ENCODE measurements at places on chromosomes 13 and 19. TPM values are rescaled to one million over a fixed set of nuclear protein-coding genes. Genes with fewer than 3 reads are reported as not detected.

DNA sequence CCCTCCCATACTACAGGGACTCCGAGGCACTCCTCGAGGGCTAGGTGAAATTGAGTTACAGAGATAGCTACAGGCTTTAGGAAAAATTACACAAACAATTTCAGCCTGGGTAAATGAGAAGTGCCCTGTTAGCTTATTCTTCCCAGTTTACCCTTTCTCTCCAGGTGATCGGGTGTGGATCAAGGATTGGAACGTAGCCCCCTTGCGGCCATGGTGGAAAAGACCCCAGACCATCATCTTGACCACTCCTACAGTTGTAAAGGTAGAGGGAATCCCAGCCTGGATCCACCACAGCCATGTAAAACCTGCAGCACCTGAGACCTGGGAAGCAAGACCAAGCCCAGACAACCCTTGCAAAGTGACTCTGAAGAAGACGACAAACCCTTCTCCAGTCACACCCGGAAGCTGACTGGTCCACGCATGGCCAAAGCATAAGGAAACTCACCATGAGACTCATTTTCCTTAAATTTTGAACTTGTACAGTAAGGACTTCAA, 600.6 kb downstream of the UQCRFS1 start:
- H3K4me1 ChIP-seq = no peaks in the 10 kb centered on the region
- DNase-seq = no peak
- no peaks in the 10 kb centered on the region for H3K36me3 ChIP-seq
- no peak overlapping the region for H3K4me3 ChIP-seq
- no peak overlapping the region for H3K27ac ChIP-seq

Gene CPB2
- not detected for total RNA-seq

GRCh38 chr19:38514812-38515633, 81.5 kb downstream of the RYR1 start:
- no peak overlapping the region for H3K4me3 ChIP-seq
- no peaks in the 10 kb centered on the region for H3K4me1 ChIP-seq
- H3K27me3 ChIP-seq = no peaks in the 10 kb centered on the region
- DNase-seq = peak; percentile 49

Gene KIR2DL3
- total RNA-seq = 0.28 TPM

Gene CCDC169
- 3.7 TPM for total RNA-seq

- DNase-seq = no peak
- peaks cover 16% of the 10 kb centered on the region for H3K4me1 ChIP-seq
- no peaks in the 10 kb centered on the region for H3K36me3 ChIP-seq
- no peak overlapping the region for H3K27ac ChIP-seq
These were observed 151.0 kb downstream of the DLEU7 start for GRCh38 chr13:50692396-50692915.

- no peaks in the 10 kb centered on the region for H3K4me1 ChIP-seq
- DNase-seq = no peak
- no peaks in the 10 kb centered on the region for H3K36me3 ChIP-seq
- no peaks in the 10 kb centered on the region for H3K27me3 ChIP-seq
- H3K27ac ChIP-seq = no peak overlapping the region
These were observed 575.2 kb downstream of the DACH1 start for GRCh38 chr13:71291842-71292146.

- no peaks in the 10 kb centered on the region for H3K27me3 ChIP-seq
- DNase-seq = no peak
- H3K27ac ChIP-seq = no peak overlapping the region
- no peaks in the 10 kb centered on the region for H3K4me1 ChIP-seq
- no peak overlapping the region for H3K4me3 ChIP-seq
These were observed 222.6 kb downstream of the TM9SF2 start for GRCh38 chr13:99723878-99724277.

DNA sequence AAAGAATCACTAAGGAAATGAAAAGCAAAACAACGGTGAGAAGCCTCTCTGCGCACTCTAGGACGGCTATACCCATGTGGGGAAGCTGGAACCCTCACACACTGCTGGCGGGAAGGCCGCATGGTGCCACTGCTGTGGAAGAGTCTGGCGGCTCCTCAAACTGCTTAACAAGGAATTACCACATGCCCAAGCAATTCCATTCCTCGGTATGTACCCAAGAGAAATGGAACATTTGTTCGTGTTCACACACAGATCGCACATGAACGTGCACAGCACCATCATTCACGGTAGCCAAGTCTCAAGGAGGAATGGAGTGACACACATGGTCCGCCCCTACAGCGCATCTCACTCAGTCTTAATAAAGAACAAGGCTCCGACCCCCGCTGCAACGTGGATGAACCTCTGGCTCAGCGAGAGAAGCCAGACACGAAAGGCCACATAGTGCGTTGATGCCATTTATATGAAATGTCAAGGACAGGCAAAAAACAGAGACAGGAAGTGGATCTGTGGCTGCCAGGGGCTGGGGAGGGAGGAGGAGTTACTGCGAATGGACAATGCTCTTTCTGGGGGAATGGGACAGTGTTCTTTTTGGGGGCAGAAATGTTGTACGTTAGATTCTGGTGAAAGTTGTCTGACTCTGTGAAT, 7.6 kb downstream of the CAPS start:
- H3K27ac ChIP-seq = peak overlapping the region; percentile 70
- DNase-seq = peak; percentile 79
- H3K4me1 ChIP-seq = peaks cover 17% of the 10 kb centered on the region
- no peak overlapping the region for H3K4me3 ChIP-seq
- H3K36me3 ChIP-seq = no peaks in the 10 kb centered on the region
- H3K27me3 ChIP-seq = no peaks in the 10 kb centered on the region

DNA sequence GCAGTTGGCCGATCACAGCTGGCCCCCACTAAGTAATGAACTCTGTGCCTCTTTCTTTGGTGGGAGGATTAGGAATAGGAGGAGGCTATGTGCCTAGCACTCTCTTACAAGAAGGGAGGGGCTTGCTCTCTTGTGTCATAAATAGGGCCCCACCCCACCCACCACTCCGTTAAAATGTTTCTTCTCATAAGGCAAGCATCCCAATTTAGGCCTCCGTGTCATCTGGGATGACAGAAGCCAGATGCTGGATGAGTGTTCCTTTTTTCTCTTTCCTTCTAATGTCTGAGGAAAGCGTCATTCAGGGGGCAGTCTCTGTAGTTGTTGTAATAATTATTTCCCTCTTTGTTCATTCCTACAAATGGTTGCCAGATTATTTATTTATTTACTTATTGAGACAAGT, at the start of gene LIPE:
Gene LIPE (minus strand): TSS at position 76 of the 400 bp plus-strand sequence. CDS start 239 bp downstream, outside the sequence.
- peak within 1 kb of the TSS; percentile 21 for H3K27ac ChIP-seq
- no peaks in the 10 kb centered on the region for H3K27me3 ChIP-seq
- no peak within 1 kb of the TSS for H3K4me3 ChIP-seq
- peaks cover 15% of the 10 kb centered on the region for H3K4me1 ChIP-seq
- H3K36me3 ChIP-seq = no peaks in the 10 kb centered on the region

DNA sequence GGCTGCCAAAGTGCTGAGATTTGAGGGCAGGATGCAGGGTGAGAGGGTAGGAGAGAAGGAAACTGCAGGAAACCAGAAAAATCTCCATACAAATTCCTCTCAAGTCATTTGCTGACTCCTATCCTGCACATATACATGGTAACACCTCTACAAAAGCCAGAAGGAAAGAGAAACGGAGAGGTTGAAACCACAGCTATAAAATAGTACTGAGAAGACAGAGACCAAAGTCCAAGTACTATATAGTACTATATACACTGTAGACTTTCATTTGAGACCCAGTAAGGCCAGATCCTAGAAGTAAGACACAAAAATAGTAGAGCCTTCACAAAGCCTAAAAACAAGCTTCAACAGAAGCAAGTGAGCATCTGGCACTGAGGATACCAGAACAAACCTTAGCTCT, 103.1 kb downstream of the UGGT2 start:
- no peak overlapping the region for H3K27ac ChIP-seq
- no peaks in the 10 kb centered on the region for H3K4me1 ChIP-seq
- no peak overlapping the region for H3K4me3 ChIP-seq
- no peaks in the 10 kb centered on the region for H3K27me3 ChIP-seq

Gene B3GNT8
- total RNA-seq = 0.30 TPM

Gene EDNRB
- total RNA-seq = 216 TPM

DNA sequence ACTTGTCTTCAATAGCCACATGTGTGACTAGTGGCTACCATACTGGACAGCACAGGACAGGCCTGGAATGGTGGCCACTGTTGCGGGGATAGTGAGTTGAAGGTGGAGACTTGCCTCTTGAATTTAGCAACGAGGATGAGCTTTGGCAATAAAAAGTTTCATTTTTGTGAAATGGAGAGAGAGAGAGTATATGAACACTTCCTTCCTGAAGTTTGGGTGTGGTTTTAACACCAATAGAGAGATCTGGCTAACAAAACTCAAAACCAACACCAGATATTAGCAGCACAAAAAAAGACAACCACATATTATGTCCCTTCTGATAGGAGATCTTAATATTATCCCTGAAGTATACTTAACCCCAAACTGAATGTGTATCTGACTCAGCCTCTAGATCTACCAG, 6.3 kb upstream of the LRFN3 start:
- H3K4me1 ChIP-seq = peaks cover 7% of the 10 kb centered on the region
- DNase-seq = no peak
- no peaks in the 10 kb centered on the region for H3K36me3 ChIP-seq
- H3K4me3 ChIP-seq = no peak overlapping the region
- no peaks in the 10 kb centered on the region for H3K27me3 ChIP-seq
- peak overlapping the region; percentile 7 for H3K27ac ChIP-seq

DNA sequence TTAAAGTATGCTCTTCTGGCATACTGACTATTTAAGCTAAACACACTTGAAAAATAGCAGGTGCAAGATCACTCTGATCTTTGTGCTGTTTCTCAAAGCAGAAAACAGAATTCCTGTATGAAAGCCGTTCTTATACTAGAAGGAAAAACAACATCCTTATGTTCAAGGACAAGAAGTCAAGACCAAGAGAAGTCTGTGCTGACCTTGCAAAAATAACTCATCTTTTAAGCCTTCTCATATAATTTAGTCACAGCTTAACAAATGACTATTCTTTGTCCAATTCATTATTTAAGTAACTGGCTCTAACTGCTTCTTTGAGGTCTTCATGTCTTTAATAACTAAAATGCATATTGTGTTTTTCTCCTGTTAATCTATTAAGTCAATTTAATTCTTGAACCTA, 2750.2 kb upstream of the PCDH20 start:
- no peaks in the 10 kb centered on the region for H3K36me3 ChIP-seq
- H3K27me3 ChIP-seq = no peaks in the 10 kb centered on the region
- no peak overlapping the region for H3K4me3 ChIP-seq
- DNase-seq = no peak

GRCh38 chr19:11261431-11261970, 823 bp downstream of the DOCK6 start:
- H3K4me3 ChIP-seq = peak overlapping the region; percentile 89
- peak overlapping the region; percentile 77 for H3K27ac ChIP-seq
- H3K27me3 ChIP-seq = no peaks in the 10 kb centered on the region
- no peaks in the 10 kb centered on the region for H3K36me3 ChIP-seq
- no peak for DNase-seq

- peaks cover 18% of the 10 kb centered on the region for H3K36me3 ChIP-seq
- DNase-seq = peak; percentile 96
- H3K27ac ChIP-seq = peak within 1 kb of the TSS; percentile 81
- peaks cover 5% of the 10 kb centered on the region for H3K4me1 ChIP-seq
These were observed at the start of gene WDR18 for GRCh38 chr19:984165-984967. Gene WDR18 (plus strand): TSS chr19:984345. CDS start chr19:984354, 9 bp downstream.

GRCh38 chr19:55408533-55408872, 915 bp upstream of the UBE2S start:
- H3K27ac ChIP-seq = peak overlapping the region; percentile 99
- peaks cover 24% of the 10 kb centered on the region for H3K4me1 ChIP-seq
- H3K36me3 ChIP-seq = no peaks in the 10 kb centered on the region
- H3K27me3 ChIP-seq = no peaks in the 10 kb centered on the region

- DNase-seq = no peak
- no peak overlapping the region for H3K27ac ChIP-seq
- H3K4me1 ChIP-seq = no peaks in the 10 kb centered on the region
- no peaks in the 10 kb centered on the region for H3K27me3 ChIP-seq
- no peak overlapping the region for H3K4me3 ChIP-seq
These were observed 126.0 kb downstream of the ATP11A start for GRCh38 chr13:112815871-112816270.

- H3K36me3 ChIP-seq = no peaks in the 10 kb centered on the region
- no peaks in the 10 kb centered on the region for H3K4me1 ChIP-seq
- no peak overlapping the region for H3K4me3 ChIP-seq
- H3K27me3 ChIP-seq = no peaks in the 10 kb centered on the region
- H3K27ac ChIP-seq = no peak overlapping the region
These were observed 172.6 kb upstream of the ATXN8OS start for GRCh38 chr13:69935043-69935442.

Gene NXNL1
- 0.41 TPM for total RNA-seq

Gene RUBCNL
- total RNA-seq = 4.4 TPM

GRCh38 chr19:55585658-55586339, 5.2 kb upstream of the ZNF579 start:
- no peaks in the 10 kb centered on the region for H3K27me3 ChIP-seq
- H3K4me3 ChIP-seq = no peak overlapping the region
- H3K4me1 ChIP-seq = peaks cover 26% of the 10 kb centered on the region
- DNase-seq = peak; percentile 87
- H3K36me3 ChIP-seq = no peaks in the 10 kb centered on the region
- peak overlapping the region; percentile 66 for H3K27ac ChIP-seq

Gene SIGLEC5
- not detected for total RNA-seq

GRCh38 chr13:43390619-43391018, 367.2 kb downstream of the DNAJC15 start:
- no peaks in the 10 kb centered on the region for H3K36me3 ChIP-seq
- no peaks in the 10 kb centered on the region for H3K4me1 ChIP-seq
- H3K27me3 ChIP-seq = no peaks in the 10 kb centered on the region
- H3K4me3 ChIP-seq = no peak overlapping the region

GRCh38 chr19:35000647-35001501, 751 bp downstream of the GRAMD1A start:
- DNase-seq = peak; percentile 52
- H3K4me3 ChIP-seq = peak overlapping the region; percentile 86
- H3K36me3 ChIP-seq = no peaks in the 10 kb centered on the region
- no peaks in the 10 kb centered on the region for H3K27me3 ChIP-seq
- H3K27ac ChIP-seq = peak overlapping the region; percentile 94
- H3K4me1 ChIP-seq = peaks cover 51% of the 10 kb centered on the region

- H3K27ac ChIP-seq = no peak overlapping the region
- H3K27me3 ChIP-seq = no peaks in the 10 kb centered on the region
- peaks cover 4% of the 10 kb centered on the region for H3K4me1 ChIP-seq
- H3K4me3 ChIP-seq = peak overlapping the region; percentile 92
- H3K36me3 ChIP-seq = no peaks in the 10 kb centered on the region
- no peak for DNase-seq
These were observed 851 bp downstream of the FBXO46 start for GRCh38 chr19:45729800-45730290.

Data from adrenal gland (tissue), 19 donors.